Fibroblast of mammary gland (primary cell): ENCODE measurements at places on chromosomes 7 and 10.

DNA sequence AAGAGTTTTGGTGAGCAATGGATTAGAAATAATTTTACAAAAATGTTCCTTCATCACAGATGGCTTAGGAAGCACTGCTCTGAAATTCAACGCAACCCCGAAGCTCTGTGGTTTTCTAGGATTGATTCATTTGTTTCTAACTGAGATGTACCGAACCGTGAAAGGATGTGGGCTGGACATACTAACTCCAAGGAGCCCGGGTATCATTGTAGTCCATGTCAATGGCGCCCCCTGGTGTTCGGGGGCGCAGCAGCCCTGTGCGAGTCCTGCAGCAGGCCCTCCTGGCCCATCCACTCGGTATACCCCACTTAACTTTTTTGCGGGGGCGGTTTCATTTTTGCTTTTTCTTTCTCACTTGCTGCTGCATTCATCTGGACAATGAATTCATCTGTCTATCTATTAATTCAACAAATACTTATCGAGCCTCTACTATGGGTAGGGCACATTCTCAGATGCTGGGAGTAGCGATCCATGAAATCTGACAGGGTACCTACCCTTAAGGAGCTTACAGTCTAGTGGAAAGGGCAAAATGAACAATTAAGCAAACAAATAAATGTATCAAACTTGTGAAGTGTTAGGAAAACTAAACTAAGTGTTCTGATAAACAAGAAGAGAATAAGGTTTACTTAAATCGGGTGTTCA, 25.2 kb upstream of the ITPRID1 start:
- peak; percentile 12 for DNase-seq

DNA sequence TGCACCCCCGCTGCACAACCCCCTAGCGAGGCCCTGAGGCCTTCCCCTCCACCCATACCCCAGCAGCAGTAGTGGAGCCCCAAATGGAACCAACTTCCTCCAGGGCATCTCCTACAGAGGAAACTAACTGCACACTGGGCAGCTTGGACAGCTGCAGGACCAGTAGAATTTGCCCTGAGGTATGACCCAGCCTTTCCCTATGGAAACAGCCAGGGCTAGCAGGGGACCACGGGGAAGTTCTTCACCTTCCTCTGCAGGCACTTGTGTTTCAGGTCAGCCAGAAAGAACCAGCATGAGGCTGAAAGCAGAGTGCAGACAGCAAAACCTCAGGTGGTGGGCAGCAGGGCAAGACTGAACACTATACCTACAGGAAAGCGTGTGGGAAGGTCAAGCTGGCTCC, 5.7 kb upstream of the EEPD1 start:
- DNase-seq = no peak

GRCh38 chr10:24465891-24466818, 257.2 kb downstream of the KIAA1217 start:
- peak; percentile 97 for DNase-seq

GRCh38 chr7:130486954-130487436, 4.9 kb upstream of the MEST start:
- no peak for DNase-seq

GRCh38 chr7:151984612-151985011, 28.4 kb downstream of the GALNTL5 start:
- no peak for DNase-seq

DNA sequence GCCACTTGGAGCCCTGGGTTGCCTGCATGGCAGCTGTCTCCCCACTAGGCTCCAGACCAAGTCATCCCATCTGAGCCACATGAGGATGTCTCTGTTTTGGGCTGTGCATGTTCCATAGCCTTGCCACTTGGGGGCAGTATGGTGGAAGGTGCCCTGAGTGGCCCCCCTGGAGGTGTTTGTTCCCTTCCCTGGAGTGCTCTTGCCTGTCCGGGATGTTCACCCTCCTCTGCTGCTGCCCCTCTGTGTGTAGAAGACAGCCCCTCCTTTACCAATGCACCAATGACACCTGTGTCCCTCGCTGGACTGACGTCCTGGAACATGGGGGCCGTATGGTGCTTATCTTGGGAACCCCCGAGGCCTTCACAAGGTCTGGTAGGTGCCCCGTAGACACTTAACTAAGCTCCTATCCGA, 100.2 kb downstream of the ACTR3B start:
- DNase-seq = peak; percentile 27

- DNase-seq = no peak
Measured at GRCh38 chr7:26534649-26535482, 243.2 kb downstream of the SNX10 start.
